PC-3 (cell line): ENCODE measurements at places on chromosomes 16 and 17. TPM values are rescaled to one million over a fixed set of nuclear protein-coding genes. Genes with fewer than 3 reads are reported as not detected.

The HOXB8 gene
- not detected in 2 replicates for total RNA-seq

The CCL7 gene
- not detected in 2 replicates for total RNA-seq

The MYCBPAP gene
- 0.29 and 1.9 TPM in 2 replicates for total RNA-seq

The CANT1 gene
- total RNA-seq: 191 and 220 TPM in 2 replicates

The MYL4 gene
- 1.6 and 2.2 TPM in 2 replicates for total RNA-seq

The VASN gene
- 12.2 and 13.6 TPM in 2 replicates for total RNA-seq

The SLFN14 gene
- total RNA-seq: not detected in 2 replicates

The CACNG1 gene
- not detected in 2 replicates for total RNA-seq

GRCh38 chr16:24520983-24521382 is 18.4 kb upstream of the RBBP6 start:
- no peaks in the 10 kb centered on the region for H3K36me3 ChIP-seq
- DNase-seq: peak; percentile 87
- no peak overlapping the region for H3K4me3 ChIP-seq
- H3K27me3 ChIP-seq: no peaks in the 10 kb centered on the region

- H3K36me3 ChIP-seq: no peaks in the 10 kb centered on the region
- H3K4me1 ChIP-seq: peaks cover 22% of the 10 kb centered on the region
- H3K4me3 ChIP-seq: peak overlapping the region; percentile 75; the same call in 1 of the 2 replicates
- H3K27ac ChIP-seq: no peak overlapping the region
Observed at GRCh38 chr16:53503991-53504663, 1.1 kb upstream of the AKTIP start.

DNA sequence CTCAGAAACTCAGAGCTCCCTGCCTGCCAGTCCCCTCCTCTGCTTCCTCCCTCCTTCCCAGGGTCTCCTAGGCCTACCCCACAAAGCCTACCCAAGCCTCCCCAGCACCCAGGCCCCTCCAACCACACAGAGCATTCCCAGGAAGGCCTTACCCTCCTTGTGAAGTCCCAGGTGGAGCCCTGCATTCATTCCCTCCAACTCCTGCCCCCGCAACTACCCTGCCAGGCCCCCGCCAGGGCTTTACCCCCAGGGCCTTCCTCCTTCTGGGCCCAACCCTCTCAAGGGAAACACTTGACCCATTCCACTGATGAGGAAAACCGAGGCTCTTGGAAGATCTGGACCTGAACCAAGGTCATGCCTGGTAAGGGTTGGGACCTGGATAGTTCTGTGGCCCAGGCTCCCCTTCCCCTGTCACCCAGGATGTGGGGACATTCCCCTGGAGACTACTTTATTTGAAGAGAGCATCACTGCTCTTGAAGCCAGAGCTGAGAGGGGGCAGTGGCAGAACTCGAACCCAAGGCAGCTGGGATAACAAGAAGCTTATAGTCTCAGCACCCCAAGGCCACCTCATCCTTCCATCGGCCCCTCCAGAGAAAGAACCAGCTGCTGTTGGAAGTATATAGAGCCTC is 12.5 kb downstream of the PLLP start:
- H3K27ac ChIP-seq: no peak overlapping the region
- H3K27me3 ChIP-seq: no peaks in the 10 kb centered on the region
- H3K4me3 ChIP-seq: no peak overlapping the region
- H3K36me3 ChIP-seq: no peaks in the 10 kb centered on the region

DNA sequence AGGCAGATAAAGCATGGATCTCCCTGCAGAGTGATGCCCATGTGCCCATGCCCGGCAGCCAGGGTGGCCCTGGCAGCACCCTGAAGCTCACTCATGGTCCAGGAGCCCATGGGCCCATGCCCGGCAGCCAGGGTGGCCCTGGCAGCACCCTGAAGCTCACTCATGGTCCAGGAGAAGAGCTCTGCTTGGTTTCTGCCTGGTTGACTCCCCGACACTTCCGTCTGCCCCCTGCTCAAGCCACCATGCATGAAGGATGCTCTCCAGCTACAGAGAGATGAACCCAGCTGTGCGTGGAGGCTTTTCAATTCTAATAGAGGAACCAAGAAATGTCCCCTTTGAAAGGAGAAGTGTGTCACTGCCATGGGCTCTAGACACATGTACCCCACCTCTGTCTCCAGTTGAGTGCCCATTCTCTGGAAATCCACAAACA is 8.7 kb downstream of the CCL17 start:
- H3K36me3 ChIP-seq: no peaks in the 10 kb centered on the region
- DNase-seq: no peak
- no peak overlapping the region for H3K4me3 ChIP-seq
- H3K27ac ChIP-seq: no peak overlapping the region

DNA sequence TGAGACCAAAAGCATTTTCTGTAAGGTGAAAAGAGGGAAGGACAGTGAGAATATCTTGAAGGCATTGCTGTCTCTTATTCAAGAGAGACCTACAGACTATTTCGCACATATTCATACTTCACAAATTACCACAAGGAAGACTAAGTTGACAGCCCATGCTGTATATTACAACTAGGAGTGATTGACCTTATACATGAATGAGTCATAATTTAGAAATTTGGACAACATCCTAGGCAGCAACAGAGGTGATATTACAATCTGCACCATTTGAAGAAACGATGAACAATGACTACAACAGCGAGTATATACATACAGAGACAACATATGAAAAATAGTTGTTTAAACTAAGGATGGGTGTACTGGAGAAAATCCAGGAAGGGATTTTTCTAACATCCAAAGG is 971.7 kb downstream of the CDH11 start:
- no peak overlapping the region for H3K4me3 ChIP-seq
- peaks cover 28% of the 10 kb centered on the region for H3K4me1 ChIP-seq
- no peak overlapping the region for H3K27ac ChIP-seq
- H3K27me3 ChIP-seq: no peaks in the 10 kb centered on the region

GRCh38 chr17:73089322-73090317 is 2.9 kb downstream of the SLC39A11 start:
- H3K36me3 ChIP-seq: peaks cover 7% of the 10 kb centered on the region
- no peak for DNase-seq
- H3K27me3 ChIP-seq: no peaks in the 10 kb centered on the region
- no peak overlapping the region for H3K4me3 ChIP-seq
- H3K27ac ChIP-seq: no peak overlapping the region

GRCh38 chr16:90072442-90073105 is 4.6 kb downstream of the PRDM7 start:
- H3K27me3 ChIP-seq: no peaks in the 10 kb centered on the region
- no peak overlapping the region for H3K27ac ChIP-seq
- H3K4me3 ChIP-seq: no peak overlapping the region
- no peaks in the 10 kb centered on the region for H3K36me3 ChIP-seq
- 0 out of 2 replicates have a peak, but pooled peaks cover 3% of the 10 kb centered on the region for H3K4me1 ChIP-seq
- DNase-seq: no peak

DNA sequence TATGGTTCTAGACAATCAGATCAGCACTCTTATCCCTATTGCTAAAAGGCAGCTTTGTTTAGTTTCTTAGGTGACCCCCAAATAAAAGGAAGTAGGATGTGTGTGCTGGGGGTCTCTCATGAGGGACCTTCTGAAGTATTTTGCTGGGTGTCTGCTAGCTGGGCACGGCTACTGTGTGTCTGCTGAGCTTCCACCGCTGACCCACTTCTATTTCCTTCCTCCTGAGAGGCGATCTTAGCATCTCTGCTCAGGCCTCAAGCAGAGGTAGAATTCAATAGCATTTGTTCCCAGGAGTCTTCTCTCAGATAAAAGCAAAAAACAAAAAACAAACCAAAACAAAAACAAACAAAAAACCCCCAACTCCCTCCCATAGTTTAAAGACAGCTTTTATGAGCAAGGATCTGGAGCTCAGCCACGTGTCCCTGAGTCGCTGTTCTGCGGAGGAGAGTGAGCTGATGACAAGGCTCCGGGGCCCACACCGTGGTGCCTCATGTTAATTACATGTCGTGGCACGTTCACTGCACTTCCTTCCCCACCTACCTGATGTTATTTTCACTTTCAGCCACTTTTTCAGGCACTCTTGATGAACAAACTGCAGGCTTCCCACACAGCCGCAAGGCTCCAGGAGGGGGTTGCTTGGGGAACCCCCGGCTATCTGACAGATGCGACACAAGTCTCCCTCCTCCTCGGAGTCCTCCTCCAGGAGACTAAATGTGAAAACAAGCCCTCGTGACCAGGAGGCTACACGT is 83.5 kb downstream of the MARCHF10 start:
- H3K4me3 ChIP-seq: no peak overlapping the region
- peak; percentile 23 for DNase-seq
- peaks cover 22% of the 10 kb centered on the region for H3K4me1 ChIP-seq
- no peaks in the 10 kb centered on the region for H3K27me3 ChIP-seq
- H3K27ac ChIP-seq: no peak overlapping the region
- no peaks in the 10 kb centered on the region for H3K36me3 ChIP-seq

DNA sequence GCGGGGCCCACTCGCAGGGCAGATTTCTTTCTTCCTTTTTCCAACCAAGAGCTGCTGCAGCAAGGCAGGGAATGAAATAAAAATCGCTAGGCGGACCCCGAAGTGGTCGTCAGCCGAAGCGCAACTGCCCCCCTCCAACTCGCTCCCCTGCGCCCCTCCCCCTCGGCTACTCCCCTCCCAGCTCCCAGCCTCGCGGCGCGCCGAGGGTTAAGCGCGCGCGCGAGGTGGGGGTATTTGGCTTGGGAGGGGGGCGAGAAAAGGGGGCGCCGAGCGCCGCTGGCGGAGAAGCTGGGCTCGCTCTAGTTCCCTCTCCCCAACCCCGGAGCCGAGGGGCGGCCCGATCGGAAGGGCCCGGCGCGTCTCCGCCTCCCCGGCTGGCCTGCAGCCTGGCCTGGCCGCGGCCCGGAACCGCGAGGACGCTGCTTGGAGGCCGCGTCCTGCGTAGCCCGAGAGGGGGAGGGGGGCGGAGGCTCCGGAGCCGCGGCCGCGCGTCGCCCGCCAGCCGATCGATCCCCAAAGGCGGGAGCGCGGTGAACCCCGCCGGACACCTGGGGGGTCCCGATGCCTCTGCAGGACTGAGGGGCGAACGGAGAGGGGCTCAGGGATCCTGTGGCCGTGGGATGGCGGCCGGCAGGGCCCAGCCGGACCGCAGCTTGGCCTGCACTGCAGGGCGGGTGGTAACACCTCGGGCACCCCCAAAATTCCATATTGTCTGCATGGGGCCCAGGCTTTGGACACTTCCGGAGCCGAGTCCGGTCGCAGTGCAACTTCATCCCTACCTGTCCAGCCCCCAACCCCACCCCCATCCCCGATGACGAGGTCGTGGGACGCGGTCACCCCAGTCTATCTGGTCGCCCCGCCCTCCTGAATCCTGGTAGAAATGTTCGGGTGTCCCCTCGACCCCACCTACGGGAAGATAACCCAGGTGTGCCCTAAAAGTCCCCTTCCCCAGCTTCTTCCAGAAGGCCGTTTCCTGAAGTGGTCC is 4.9 kb upstream of the CBX4 start:
- H3K4me1 ChIP-seq: peaks cover 30% of the 10 kb centered on the region
- no peak overlapping the region for H3K27ac ChIP-seq
- H3K36me3 ChIP-seq: no peaks in the 10 kb centered on the region
- H3K4me3 ChIP-seq: peak overlapping the region; percentile 82
- DNase-seq: peak; percentile 68
- peaks cover 39% of the 10 kb centered on the region for H3K27me3 ChIP-seq

DNA sequence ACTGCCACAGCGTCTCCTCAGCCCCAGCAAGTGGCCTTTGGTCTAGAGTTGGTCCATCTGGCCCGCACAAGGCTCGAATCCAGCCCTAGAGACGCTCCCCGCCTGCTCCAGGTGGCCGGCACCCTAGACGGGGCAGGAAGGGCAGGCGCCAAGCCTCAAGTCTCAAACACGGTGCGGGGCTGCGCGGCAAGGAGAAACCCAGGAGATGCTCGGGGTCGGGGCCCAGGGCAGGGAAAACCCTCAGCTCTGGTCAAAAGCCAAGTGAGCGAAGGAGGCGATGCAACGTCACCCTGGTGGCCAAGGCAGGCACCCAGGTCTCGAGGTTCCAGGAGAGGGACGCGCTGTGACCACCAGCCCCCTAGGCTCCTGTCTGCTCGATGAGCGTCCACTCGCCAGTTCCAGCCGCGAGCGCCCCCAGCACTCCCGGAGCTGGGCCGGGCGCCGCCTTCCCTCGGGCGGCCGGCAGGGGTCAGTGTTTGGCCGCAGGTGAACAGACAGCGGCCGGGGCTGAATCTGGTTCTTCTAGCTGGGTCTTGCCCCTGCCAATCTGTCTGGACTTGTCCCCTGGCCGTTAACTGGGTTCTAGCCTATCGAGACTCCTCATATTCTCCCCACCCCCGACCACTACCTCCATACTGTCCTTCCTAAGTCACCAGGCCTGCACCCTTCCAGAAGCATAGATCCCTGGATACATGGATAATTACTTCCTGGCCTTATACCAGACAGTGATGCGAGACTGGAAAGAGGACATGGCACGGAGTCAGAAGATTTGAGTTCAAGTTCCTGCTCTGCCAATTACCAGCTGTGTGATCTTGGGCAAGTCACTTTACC is 44.0 kb downstream of the PRAC1 start:
- H3K27ac ChIP-seq: no peak overlapping the region
- DNase-seq: peak; percentile 90
- no peaks in the 10 kb centered on the region for H3K27me3 ChIP-seq
- no peaks in the 10 kb centered on the region for H3K36me3 ChIP-seq
- H3K4me3 ChIP-seq: peak overlapping the region; percentile 68

DNA sequence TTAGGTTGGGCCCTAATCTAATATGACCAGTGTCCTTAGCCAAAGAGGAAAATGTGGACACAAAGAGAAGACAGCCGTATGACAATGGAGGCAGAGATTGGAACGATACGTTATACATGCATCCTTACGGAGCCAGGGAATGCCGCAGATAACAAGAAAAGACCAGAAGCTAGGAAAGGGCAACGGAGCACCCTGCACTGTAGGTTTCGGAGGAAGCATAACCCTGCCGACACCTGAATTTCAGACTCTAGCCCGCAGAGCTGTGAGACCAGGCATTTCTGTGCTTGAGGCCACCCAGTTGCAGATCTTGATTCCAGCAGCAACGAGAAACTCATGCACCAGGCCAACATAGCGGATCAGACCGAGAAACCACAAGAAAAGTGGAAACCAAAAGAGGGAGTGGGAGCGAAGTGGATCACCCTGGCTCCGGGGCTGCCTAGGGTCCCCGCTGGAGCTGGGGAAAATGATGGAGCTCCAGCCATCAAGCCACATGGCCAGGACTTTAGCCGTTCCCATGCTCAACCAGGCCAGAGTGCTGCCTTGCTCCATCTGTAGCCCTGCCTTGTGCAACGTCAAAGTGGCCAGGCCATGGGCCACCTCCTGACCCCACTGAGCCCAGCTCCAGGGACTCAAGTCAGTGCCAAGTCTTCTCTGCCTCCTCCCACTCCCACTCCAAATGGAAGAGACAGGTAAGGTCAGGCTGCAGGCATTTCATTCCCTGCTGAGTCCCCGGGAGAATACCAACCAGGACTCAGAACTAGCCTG is 51.7 kb upstream of the RPL38 start:
- H3K36me3 ChIP-seq: no peaks in the 10 kb centered on the region
- peaks cover 73% of the 10 kb centered on the region for H3K27me3 ChIP-seq
- DNase-seq: no peak

DNA sequence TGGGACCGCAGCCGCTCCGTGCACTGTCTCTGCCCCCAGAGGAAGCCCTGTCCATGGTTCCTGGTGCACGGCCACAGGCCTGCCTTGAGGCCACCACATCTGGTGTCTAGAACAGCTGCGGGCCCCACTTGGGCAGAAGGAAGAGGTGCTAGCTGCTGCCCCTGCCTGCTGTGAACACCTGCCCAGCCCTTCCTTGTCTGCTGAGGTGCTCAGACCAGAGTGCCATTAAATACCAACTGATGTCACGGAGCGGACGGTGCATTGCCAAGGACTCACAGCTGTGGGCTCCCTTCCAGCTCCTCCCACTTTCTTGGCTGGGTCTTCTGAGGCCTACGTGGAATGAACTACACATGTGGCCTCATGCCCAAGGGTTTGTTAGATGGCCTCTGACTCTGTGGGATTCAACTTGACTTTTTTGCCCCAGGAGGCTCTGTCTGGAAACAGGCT is 146.1 kb downstream of the RAB11FIP4 start:
- H3K4me1 ChIP-seq: peaks cover 8% of the 10 kb centered on the region; the same call in 1 of the 2 replicates
- no peak overlapping the region for H3K4me3 ChIP-seq
